NCI-H2081 treated with DMSO at 0.1 percent for 48 hours (cell line): ENCODE measurements at places on chromosomes 7 and 10.

- DNase-seq = no peak
Measured at GRCh38 chr7:34844406-34844805, 186.4 kb downstream of the NPSR1 start.

DNA sequence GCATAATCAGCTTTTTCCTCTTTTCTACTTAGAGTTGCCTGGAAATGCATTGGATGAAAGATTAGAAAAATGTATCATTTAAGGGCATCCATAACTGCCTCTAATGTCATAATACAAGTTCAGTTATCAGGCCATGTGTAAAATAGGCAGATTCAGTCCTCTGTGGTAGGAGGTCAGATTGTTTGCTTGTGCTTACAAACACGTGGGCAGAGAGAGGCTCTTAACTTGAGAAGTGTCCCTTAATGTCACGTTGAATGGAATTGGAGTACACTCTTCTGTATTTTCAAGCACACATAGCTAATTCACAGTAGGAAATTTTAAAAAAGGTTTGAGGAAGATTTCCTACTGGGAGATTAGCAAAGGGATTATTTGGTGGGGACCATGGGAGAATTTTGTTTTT lies 359.8 kb upstream of the MTPN start:
- no peak for DNase-seq

DNA sequence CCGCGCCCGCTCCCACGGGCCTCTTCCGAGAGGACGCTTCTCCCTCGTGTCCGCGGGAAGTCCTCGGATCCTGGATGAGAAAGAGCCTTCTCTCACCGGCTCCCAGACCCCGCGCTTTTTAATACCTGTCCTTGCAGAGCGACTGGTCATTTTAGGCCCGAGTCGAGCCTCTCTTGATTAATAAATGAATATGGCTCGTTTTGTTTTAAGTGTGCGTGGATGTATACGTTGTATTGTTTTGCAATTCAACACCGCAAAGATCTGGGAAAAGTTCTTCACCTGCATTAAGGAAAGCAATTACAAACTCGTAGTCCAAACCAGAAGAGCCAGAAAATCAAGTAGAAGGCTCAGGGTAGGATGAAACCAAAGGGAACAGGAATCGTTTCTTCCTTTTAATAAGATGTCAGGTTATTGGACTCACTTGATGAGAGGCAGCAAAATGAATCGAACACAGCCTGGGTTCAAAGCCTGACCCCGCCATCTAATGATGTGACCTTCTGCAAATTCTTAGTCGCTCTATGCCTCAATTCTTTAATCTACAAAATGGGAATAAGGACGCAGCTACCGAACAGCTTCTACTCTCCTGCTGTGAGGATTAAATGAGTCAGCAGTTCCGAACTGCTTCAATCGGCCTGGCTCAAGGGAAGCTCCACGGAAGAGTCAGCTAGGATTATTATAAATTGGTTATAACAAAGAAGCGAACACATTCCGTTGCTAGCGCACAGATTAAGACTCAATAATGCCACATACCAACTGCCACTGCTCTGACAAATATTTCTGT lies 277.8 kb upstream of the NEBL start:
- DNase-seq = no peak

GRCh38 chr10:114577133-114577532 lies 80.9 kb downstream of the ABLIM1 start:
- no peak for DNase-seq

- DNase-seq = no peak
Measured at GRCh38 chr10:70652761-70653657, 19.3 kb upstream of the ADAMTS14 start.

- no peak for DNase-seq
Measured at GRCh38 chr10:128156999-128157755, 31.0 kb upstream of the MKI67 start.

GRCh38 chr7:115340828-115341227 lies 418.9 kb downstream of the MDFIC start:
- no peak for DNase-seq

- DNase-seq = no peak
Measured at GRCh38 chr10:132107949-132108877, 42.5 kb downstream of the JAKMIP3 start.

- DNase-seq = no peak
Measured at GRCh38 chr7:10655031-10655430, 318.6 kb upstream of the PHF14 start.

GRCh38 chr10:88207121-88207546 lies 343.7 kb downstream of the PTEN start:
- no peak for DNase-seq

DNA sequence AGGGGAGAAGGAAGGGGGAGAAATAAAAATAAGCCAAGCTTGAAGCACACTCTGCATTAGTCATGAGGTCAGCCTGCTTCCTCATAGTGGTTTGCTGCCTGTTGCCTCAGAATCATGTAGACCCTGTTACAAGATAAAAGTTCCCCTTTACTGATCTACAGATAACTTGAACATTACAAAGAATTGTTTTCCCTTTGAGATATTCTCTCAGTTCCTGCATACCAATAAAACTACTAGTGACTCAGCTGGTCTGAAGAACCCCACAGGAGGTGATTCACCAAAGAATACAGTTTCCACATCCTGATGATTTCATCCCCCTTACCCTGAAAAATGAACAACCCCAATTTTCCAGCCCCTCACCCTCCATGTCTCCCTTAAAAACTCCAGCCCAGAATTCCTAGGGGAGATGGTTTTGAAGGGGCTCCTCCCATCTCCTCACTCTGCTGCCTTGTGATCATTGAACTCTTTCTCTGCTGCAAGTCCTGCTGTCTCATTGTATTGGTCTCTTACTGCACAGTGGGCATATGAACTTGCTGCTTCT lies 31.5 kb upstream of the NRP1 start:
- no peak for DNase-seq

DNA sequence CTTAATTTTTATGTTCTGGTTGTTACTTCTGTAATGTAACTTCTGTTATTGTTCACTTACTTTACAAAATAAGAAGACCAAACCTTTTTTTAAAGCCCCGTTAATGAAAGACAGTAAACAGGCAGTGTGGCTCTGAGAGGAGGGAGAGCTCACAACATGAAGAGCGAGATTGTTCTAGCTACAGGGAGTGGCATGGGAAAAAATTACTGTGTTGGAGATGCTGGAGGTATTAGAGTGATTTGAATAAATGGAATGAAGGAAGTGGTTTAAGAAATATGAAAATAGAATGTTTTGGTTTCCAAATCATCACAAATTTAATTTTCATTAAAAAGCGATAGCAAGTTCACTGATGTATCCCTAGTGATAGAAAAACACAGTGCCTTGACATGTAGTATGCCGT lies 31.8 kb downstream of the REEP3 start:
- no peak for DNase-seq

DNA sequence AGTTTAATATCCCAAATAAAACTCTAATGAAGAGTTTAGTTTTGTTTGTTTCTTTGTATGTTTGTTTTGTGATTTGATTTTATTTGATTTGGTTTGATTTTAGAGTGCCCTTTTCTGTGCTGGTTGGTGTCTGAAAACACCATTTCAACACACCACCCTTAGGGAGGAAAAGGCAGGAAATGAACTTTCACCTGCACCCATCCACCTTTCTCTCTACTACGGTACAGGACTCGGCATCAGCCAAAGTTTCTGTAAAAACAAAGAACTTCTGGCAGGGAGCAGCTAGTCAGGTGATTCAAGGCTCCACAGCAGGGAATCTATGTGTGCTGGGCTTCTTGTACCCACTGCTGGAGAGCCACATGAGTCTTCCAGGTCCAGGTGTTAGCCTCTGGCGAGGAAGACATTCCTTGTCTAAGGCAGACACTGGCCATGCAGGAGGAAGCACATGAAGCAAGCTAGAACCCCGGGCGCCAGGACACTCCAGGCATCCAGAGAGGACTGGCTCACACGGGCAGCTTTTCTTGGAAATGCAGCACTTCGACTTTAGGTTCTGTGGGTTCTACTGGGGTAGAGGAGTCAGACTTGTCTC lies 22.1 kb upstream of the STK17A start:
- no peak for DNase-seq

DNA sequence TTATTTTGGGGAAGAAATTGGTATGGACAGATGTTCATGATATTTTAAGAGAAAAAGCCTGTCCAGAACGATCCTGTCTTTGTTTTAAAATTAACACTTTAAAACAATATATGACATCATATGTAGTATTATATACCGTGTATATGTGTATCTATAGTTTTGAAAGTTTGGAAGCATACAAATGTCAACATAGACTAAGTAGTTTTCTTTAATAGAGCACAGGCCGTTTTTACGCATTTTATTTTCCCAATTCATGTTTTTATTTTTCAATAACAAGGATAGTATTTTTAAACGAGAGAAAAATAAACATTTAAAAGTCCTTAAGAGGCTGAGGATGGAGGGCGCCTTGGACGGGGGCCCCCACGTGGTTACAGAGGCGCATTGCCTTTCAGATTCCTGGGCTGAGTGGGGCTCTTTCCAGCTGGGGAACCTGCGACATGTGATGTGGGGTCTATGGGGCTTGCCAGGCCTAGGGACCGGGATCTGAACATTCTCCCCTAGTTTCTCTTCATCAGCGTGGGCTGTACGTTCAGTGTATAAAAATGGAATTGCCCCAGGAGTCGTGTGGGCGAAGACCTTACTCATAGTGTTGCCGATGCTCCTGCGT lies 127.8 kb upstream of the ZNF746 start:
- no peak for DNase-seq

GRCh38 chr10:74282848-74283210 lies 131.8 kb downstream of the ADK start:
- no peak for DNase-seq

GRCh38 chr10:120121768-120122167 lies 229.2 kb downstream of the SEC23IP start:
- no peak for DNase-seq

GRCh38 chr7:67625257-67625737 lies 628.7 kb downstream of the TYW1 start:
- peak; percentile 37 for DNase-seq

GRCh38 chr10:106941297-106942034 lies 223.0 kb downstream of the SORCS1 start:
- DNase-seq = no peak

- no peak for DNase-seq
Measured at GRCh38 chr10:43706166-43706565, 57.5 kb upstream of the ZNF32 start.

- DNase-seq = peak; percentile 30
Measured at GRCh38 chr7:159094023-159094740, 50.5 kb downstream of the VIPR2 start.

GRCh38 chr10:66981361-66982052 lies 55.7 kb downstream of the LRRTM3 start:
- no peak for DNase-seq

DNA sequence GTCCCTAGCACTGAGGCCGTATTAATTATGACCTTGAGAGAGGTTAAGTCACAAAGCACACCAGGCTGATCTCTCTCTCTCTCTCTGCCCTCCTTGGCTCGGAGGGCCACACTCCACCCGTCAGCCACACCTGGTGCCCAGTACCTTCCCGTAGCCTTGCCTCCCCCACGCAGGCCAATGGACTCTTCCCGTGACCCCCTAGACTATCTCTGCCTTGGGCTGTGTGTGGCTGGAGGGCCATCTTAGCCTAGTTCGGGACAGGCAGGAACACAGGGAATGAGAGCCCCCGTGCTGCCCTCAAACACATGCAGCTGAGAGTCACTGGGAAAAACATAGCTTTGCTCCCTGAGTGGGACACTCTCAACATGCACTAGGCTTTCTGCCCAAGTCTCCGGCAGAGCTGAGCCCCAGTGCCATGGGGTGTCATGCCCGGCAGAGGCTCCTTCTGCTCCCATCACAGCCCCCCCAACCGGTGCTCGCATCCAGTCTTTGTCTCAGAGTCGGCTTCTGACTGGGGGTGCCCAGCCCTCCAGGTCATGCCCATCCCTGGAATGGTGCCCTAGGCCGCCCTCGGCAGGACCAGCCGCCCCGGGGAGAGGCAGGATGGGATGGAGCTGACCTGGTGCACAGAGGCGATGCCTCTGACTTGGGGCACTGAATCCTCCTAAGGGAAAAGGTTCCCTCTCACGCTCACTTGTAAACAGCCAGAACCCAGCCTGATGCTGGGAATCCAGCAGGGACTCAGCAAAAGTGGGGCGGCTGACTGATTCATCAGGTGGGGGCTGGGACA lies 63.0 kb downstream of the TCERG1L start:
- DNase-seq = no peak

DNA sequence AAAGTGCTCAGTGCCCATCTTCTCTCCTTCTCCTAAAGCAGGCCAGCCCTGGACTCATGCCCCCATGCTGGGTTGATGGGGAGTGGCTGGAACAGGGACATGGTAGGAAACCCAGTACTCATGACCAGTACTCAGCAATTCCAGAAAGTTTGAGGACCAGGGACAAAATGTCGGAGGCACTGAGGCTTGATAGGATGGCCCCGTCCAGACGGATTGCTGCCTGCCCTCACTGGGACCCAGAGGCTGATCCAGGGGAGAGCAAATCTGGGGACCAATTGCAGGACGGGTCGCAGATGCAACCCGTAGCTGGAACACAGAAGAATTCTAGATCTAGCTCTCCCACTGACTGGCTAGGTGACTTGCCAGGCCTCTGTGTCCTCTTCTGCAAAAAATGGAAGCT lies 5.1 kb downstream of the ZCCHC24 start:
- DNase-seq = no peak

DNA sequence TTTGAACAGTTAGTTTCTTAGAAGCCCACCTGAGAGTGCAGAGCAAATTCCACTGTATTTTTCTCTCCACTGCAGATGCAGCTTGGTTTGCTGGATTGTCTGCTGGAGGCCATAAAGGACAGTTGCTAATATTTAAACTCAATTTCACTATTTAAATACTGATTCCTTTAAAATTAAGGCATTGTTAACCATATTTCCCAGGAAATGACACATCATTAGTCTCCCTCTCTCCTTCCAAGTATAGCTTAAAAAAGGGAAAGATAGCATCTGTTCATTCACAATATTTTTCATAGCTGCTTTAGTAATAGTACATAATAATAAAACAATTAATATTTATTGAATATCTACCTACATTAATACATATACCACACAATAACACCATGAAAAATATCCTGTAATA lies 252.9 kb downstream of the HGF start:
- DNase-seq = no peak

DNA sequence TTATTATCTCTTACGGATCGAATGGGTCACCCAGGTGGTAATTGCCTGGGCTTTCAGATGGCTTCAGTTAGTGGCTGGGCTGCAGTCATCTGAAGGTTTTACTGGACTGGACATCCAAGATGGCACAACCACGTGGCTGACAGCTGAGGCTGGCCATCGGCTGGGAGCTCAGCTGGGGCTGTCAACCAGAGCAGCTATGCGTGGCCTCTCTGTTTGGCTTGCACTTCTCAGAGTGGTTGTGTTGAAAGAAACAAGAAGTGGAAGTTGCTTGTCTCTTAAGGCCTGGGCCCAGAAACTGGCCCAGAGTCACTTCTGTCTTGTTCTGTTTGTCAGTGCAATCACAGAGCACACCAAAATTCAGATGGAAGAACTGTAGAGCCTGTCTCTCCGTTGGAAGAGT lies 5.7 kb upstream of the GDI2 start:
- DNase-seq = no peak
